ENCODE measurements at places on chromosomes 5 and 9.

DNA sequence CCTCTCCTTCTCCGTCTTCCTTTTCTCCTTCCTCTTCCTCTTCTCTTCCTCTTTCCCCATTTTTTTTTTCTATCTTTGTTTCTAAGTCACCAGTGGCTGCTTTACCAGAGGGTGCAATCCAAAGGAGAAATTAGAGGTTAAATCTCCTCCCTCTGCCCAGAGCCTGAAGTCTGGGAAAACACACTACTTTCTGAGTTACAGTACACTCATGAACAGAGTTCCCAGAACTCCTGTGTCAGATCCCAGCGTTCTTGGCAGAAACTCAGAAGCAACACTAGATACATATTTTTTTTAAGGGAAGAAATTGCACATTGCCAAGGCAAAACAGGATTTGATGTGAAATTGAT lies 189.0 kb downstream of the SNCAIP start:
- H3K4me3 ChIP-seq: no peak overlapping the region
- H3K27ac ChIP-seq: no peak overlapping the region

DNA sequence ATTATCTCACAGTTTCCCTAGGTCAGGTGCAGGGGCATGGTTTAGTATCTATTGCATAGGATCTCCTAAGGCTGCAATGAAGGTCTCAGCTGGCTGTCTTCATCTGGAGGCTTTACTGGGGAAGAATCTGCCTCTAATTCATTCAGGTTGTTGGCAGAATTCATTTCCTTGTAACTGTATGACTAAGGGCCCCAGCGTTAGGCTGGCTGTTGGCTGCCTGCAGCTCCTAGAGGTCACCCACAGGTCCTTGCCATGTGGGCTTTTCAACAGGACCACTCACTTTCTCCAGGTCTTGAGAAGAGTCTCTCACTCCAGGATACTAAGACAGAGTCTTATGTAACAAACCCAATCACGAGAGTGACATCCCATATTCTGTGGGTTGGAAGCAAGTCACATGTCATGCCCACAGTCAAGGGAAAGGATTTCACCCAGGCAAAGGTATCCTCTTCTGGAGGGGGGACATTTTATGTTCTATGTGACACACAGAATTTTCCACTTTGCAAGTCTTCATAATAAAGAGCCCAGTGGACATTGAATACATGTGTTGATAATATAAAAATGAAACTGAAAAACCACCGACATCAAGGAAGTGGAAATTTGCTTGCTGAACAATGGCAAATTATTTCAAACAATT lies 38.2 kb downstream of the HMHB1 start:
- no peak overlapping the region for H3K4me3 ChIP-seq
- H3K4me1 ChIP-seq: peaks cover 5% of the 10 kb centered on the region
- no peak for DNase-seq
- no peak overlapping the region for H3K27ac ChIP-seq
- no peaks in the 10 kb centered on the region for H3K27me3 ChIP-seq
- H3K36me3 ChIP-seq: no peaks in the 10 kb centered on the region

DNA sequence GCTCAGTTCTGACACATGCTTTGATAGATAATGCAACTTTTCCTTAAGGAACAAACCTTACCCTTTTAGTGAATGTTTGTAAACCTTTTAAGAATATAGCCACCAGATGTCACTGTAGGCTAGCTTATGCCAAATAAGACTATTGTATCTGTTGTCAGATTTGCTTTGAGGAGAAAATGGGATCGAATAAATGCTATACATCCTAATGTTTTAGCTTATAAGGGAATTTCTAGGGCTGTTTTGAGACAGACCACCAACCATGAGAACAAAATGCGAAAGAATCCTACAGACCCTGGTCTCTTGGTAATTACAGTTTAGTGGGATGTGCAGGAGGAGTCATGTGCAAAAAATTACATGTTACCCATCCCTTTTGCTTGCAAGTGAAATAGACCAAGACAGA lies 127.6 kb upstream of the NMUR2 start:
- DNase-seq: no peak
- no peak overlapping the region for H3K27ac ChIP-seq
- H3K4me3 ChIP-seq: no peak overlapping the region

DNA sequence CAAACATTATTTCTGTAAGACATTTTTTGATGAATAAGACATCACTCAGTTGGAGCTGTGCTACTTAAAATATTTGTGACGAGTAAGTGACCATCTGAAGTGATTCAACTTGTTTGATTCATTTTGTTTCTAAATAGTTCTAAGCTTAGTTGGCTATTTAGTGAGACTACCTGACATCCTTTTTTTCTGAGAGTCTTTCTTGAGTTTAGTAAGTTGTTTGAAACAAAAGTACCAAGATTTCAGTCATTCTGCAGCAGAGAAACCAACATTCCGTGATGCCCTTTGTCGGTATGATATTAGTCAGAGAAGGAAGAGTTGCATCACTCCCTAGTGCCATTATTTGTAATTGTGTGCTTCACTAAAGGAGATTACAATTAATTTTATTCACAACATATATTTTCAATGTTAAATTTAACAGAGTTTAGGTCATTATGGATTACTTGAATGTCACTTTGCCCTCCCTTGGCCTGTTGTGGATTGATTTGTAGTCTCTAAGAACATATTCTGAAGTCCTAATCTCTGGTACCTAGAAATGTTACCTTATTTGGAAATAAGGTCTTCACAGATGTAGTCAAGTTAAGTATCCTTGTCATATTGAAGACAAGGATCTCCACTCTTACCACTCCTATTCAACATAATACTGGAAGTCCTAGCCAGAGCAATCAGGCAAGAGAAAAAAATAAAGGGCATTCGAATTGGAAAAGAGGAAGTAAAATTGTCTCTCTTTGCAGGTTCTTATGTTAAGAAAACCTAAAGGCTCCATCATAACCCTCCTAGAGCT lies 212.2 kb downstream of the PCSK1 start:
- H3K36me3 ChIP-seq: no peaks in the 10 kb centered on the region
- H3K4me1 ChIP-seq: no peaks in the 10 kb centered on the region
- no peak overlapping the region for H3K4me3 ChIP-seq
- H3K27me3 ChIP-seq: peaks cover 3% of the 10 kb centered on the region

- no peaks in the 10 kb centered on the region for H3K27me3 ChIP-seq
- H3K4me1 ChIP-seq: peaks cover 27% of the 10 kb centered on the region
- DNase-seq: no peak
- H3K4me3 ChIP-seq: no peak overlapping the region
- H3K36me3 ChIP-seq: peaks cover 31% of the 10 kb centered on the region
- H3K27ac ChIP-seq: no peak overlapping the region
These were observed 15.8 kb downstream of the PSMB7 start for GRCh38 chr9:124399323-124399967.

DNA sequence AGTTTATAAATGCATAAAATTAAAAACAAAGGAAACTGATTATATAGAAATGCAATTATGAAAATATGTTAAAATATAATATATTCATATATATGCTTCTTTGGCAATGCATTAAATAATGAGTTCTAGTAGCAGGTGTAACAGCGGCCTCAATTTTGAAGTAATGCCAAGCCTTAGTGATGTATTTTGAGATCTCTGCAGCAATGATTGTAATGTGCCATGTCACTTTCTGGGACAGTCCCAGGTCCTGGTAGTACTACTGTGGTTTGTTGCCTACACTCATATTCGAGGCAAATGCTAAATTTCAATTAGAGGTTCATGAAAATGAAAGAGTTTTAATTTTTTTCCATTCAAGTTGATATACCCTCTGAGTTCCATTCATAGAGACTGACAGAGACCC lies 75.8 kb upstream of the ORM1 start:
- no peaks in the 10 kb centered on the region for H3K36me3 ChIP-seq
- H3K4me3 ChIP-seq: no peak overlapping the region
- no peak overlapping the region for H3K27ac ChIP-seq
- no peaks in the 10 kb centered on the region for H3K4me1 ChIP-seq

GRCh38 chr9:103397868-103398600 lies 402.9 kb downstream of the CYLC2 start:
- no peaks in the 10 kb centered on the region for H3K36me3 ChIP-seq
- no peak overlapping the region for H3K4me3 ChIP-seq
- no peaks in the 10 kb centered on the region for H3K27me3 ChIP-seq
- DNase-seq: peak; percentile 41

- no peak for DNase-seq
- peaks cover 7% of the 10 kb centered on the region for H3K4me1 ChIP-seq
- no peak overlapping the region for H3K4me3 ChIP-seq
- H3K27ac ChIP-seq: no peak overlapping the region
- H3K27me3 ChIP-seq: peaks cover 6% of the 10 kb centered on the region
These were observed 3.5 kb upstream of the WDR38 start for GRCh38 chr9:124849801-124850200.

- no peak for DNase-seq
- no peaks in the 10 kb centered on the region for H3K36me3 ChIP-seq
- H3K4me3 ChIP-seq: no peak overlapping the region
- peaks cover 9% of the 10 kb centered on the region for H3K4me1 ChIP-seq
These were observed 30.4 kb upstream of the NOTCH1 start for GRCh38 chr9:136576269-136576626.

GRCh38 chr5:63125392-63125791 lies 546.8 kb downstream of the LRRC70 start:
- no peak overlapping the region for H3K4me3 ChIP-seq
- no peaks in the 10 kb centered on the region for H3K27me3 ChIP-seq
- H3K27ac ChIP-seq: no peak overlapping the region
- H3K4me1 ChIP-seq: no peaks in the 10 kb centered on the region

- no peak for DNase-seq
- no peak overlapping the region for H3K27ac ChIP-seq
- H3K4me1 ChIP-seq: no peaks in the 10 kb centered on the region
- H3K4me3 ChIP-seq: no peak overlapping the region
These were observed 157.0 kb downstream of the PJA2 start for GRCh38 chr5:109252731-109253130.

GRCh38 chr5:173925449-173926071 lies 37.4 kb downstream of the CPEB4 start:
- H3K27me3 ChIP-seq: no peaks in the 10 kb centered on the region
- no peak overlapping the region for H3K27ac ChIP-seq
- peaks cover 3% of the 10 kb centered on the region for H3K36me3 ChIP-seq
- H3K4me3 ChIP-seq: no peak overlapping the region
- DNase-seq: peak; percentile 58

DNA sequence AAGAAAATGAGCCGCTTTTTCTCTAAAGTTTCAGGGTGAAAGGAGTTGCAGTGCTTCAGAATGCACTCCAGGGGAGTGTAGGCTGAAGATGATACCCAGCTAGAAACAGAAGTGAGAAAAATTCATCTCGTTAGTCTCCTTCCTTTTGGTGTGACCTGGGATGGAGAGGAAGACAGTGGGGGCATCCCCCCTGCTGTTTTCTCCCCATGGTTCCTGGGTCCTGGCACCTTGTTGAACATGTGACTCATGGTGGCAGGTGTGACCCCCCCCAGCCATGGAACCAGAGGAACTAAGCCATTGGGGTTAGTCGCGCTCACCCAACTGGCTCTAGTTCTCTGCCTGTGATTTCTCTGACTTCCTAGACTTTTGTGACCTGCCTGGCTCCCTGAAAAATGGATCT lies 424.6 kb downstream of the CSNK1G3 start:
- DNase-seq: no peak
- H3K4me1 ChIP-seq: no peaks in the 10 kb centered on the region
- H3K27ac ChIP-seq: no peak overlapping the region
- no peaks in the 10 kb centered on the region for H3K27me3 ChIP-seq

DNA sequence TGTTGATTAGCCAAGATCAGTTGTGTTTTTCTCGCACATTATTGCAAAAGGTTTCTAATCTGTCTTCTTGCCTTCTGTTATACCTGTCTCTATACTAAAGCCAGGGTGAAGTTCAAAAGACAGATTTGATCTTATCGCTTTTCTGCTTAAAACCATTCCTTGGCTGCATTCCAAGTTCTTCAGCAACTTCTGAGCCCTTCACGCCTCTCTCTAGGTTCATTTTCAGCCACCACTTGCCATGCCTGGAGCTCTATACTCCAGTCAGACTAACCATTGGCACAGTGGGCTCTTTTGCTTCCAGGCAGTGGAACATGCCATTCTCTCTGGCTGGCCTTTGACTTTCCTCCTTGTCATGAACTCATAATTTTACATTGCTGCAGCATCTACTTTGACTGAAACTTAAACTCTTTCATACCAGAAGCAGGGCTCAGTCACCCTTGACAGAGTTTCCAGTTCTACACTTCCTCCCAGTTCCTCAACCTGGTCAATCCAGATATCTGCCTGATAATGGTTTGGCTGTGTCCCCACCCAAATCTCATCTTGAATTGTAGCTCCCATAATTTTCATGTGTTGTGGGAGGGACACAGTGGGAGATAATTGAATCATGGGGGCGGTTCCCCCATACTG lies 114.4 kb downstream of the SLC12A2 start:
- H3K27me3 ChIP-seq: peaks cover 15% of the 10 kb centered on the region
- DNase-seq: no peak
- peaks cover 34% of the 10 kb centered on the region for H3K4me1 ChIP-seq
- H3K27ac ChIP-seq: no peak overlapping the region

DNA sequence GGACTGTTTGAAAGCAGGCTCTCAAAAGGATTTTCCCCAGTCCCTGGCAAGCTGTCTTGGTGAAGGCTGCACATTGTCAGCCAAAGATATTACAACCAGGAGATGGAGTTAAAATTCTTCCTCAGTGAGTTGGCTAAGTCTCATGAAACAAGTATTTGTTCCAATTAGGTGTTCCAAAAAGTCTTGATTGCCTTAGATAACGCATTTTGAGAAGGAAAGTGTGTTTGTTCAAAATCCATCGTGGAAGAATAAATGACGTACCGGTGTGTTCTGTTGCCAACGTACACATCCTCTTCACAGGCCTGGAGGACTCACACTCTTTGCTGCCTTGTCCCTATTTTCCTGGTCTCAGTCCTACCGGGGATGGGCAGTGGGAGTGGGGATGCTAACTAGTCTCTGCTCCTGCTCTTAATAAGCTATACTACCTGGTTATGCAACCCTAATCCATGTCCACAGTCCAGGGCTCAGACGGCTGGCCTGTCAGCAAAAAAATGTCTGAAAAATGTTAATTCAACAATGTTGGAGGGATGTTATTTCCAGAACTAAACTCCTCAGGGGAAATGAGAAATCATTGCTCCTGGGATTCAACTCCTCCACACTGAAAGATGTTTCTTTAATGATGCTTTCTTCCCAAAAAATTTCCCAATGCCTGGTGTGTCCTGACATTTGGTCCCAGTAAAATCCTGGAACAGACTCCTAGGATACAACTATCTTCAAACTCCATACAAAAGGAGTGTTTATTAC lies 175.3 kb upstream of the KLF9 start:
- H3K27me3 ChIP-seq: no peaks in the 10 kb centered on the region
- H3K4me3 ChIP-seq: no peak overlapping the region
- no peak overlapping the region for H3K27ac ChIP-seq

DNA sequence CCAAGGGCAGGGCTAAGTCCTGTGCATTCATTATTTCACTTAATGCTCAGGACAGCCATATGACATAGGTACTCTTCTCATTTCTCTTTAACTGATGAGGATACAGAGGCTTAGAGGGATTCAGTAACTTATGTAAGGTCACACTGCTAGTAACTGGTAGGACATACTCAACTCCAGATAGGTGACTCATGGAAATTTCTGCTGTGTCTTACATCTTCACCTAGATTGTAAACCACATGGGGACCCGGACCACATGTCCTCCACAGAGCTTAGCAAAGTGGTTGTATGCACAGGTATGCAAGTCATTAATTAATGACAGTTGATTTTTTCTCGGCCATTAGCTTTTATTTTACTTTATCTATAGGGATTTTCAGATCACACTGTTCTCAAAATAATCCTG lies 29.3 kb downstream of the SLC1A1 start:
- DNase-seq: no peak
- H3K4me1 ChIP-seq: peaks cover 5% of the 10 kb centered on the region
- H3K27ac ChIP-seq: no peak overlapping the region
- no peaks in the 10 kb centered on the region for H3K36me3 ChIP-seq
- no peak overlapping the region for H3K4me3 ChIP-seq
- H3K27me3 ChIP-seq: no peaks in the 10 kb centered on the region

- no peaks in the 10 kb centered on the region for H3K36me3 ChIP-seq
- no peak overlapping the region for H3K27ac ChIP-seq
- no peak overlapping the region for H3K4me3 ChIP-seq
- no peaks in the 10 kb centered on the region for H3K27me3 ChIP-seq
- H3K4me1 ChIP-seq: no peaks in the 10 kb centered on the region
- no peak for DNase-seq
These were observed 96.5 kb downstream of the DAPK1 start for GRCh38 chr9:87594194-87594593.

Data from activated CD8-positive, alpha-beta T cell treated with anti-CD3 and anti-CD28 coated beads, Interleukin-2, amount 10 ng/mL, durations not matched to agents 7 days and 5 days (primary cell).